ENCODE measurements at places on chromosomes 13 and 19. TPM values are rescaled to one million over a fixed set of nuclear protein-coding genes. Genes with fewer than 3 reads are reported as not detected.

ZSCAN1 gene
- total RNA-seq, result not detected

GRCh38 chr13:23848019-23848418 lies 41.2 kb downstream of the MIPEP start:
- no peak for ATAC-seq

DNA sequence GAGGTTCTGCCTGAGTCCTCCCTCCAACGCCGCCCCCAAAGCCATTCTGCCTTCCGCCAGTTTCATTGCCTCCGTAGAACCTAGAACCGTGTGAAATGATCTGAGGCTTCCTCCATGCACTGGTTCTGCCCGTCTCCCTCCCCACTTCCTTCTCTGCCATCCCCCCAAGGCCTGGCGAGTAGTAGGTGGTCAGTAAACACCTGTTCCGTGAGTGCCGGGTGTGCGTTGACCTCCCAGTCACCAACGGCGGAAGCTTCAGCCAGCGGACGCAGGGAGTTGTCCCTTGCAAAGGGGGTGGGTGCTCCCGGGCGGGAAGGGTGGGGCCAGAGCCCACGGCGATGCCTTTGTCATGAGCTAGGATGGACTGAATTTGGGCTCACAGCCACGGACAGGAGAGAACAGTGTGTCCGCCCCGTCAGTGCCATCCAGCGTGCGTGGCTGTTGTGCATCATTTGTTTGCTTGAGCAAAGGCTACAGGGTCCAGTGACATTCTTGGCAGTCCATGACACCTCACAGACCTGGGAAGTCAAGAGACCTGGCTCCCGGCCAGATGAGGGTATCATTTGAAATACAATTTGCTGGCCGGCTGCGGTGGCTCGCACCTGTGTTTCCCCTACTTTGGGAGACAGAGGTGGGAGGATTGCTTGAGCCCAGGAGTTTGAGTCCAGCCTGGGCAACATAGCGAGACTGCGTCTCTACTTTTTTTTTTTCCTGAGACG lies 43.1 kb downstream of the NFIC start:
- no peak for ATAC-seq

- ATAC-seq, result no peak
Measured at GRCh38 chr13:81568824-81569223, 1227.9 kb upstream of the SPRY2 start.

GRCh38 chr13:28248080-28248479 lies 109.7 kb downstream of the PAN3 start:
- no peak for ATAC-seq

All from activated T-helper 17 cell treated with anti-CD3 and anti-CD28 coated beads, Interleukin-2, amount 50 U/mL, for 72 hours (primary cell).